ENCODE measurements at places on chromosomes 7 and 10.

DNA sequence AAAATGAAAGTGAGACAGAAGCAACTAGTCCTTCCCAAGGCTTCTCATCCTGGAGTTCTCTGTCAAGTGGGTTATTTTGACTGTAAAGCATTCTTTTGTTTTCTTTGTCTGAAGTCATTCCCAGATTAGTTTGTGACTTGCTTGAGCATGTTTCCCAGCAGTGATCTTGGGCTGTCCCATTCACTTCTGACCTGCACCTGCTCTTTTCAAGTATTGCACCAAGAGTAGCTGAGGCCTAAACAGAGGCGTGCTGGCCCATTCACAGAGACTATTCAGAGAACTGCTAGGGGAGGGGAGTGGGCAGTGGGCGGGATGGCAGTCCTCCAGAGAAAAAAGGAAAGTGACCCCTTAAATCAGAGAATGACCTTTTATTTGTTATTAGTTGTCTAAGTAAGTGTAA is 61.3 kb downstream of the CACNA2D1 start:
- DNase-seq: no peak

GRCh38 chr7:41786944-41787343 is 84.1 kb upstream of the INHBA start:
- no peak for DNase-seq

DNA sequence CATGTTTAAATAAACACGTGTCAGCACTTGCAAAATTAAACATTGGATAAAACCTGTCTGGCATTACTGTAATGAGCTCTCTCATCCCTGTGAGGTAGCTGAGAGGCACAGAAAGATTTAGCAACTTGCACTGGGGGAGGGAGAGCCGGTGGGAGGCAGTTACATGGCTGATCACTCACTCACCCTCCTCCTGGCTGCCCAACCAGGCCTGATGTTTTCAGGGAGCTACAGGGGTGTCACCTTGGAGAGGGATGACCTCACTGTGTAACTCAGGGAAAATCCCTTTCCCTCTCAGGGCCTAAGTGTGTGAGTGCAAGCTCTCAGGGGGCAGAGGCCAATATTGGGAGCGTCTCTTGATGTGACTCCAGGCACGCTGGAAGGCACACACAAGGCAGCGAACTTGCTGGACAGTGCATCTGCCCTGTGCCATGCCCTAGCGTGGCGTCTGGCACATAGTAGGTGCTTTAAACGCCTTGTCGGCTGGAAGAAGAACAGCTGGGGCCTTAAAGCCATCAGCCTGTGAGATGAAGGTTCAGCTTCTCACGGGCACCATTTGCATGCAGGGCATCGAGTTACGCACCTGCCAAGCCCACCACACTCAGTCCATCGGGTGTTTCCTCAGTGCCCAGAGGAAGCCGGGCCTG is 51.1 kb downstream of the ELFN1 start:
- no peak for DNase-seq

- no peak for DNase-seq
Observed at GRCh38 chr10:69846293-69846921, 44.7 kb downstream of the COL13A1 start.

DNA sequence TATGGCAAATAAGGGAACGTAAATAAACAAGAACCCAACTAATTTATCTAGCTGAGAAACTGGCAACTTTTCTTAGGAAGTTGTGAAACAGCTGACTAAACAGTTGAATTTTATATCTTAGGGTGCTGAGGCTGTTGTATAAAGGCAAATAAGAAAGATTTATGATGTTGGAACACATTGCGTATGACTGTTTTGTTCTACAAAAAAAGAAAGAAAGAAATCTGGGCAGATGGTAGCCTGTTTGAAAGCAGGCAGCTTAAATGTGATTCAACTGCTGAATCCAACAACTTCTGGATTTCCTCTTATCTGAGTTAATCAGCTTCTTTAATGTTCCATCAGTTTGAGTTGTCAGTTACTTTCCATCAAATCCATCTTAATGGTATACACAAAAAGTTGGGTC is 214.5 kb downstream of the SNX13 start:
- no peak for DNase-seq

GRCh38 chr7:45033261-45033930 is 33.4 kb downstream of the CCM2 start:
- DNase-seq: no peak

DNA sequence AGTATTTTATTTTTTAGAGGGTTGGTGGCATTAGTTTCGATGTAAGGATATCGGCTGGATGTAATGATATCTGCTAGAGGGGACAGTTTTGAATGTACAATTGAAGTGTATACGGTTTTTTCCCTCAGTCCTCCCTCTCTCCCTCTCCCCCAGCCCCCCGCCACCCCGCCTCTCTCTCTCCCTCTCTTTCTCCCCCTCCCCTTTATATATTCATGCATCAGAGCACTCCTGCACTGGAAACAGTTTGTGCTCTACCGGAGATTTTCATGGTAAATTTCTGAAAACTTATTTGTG is 1.6 kb downstream of the GLCCI1 start:
- no peak for DNase-seq

DNA sequence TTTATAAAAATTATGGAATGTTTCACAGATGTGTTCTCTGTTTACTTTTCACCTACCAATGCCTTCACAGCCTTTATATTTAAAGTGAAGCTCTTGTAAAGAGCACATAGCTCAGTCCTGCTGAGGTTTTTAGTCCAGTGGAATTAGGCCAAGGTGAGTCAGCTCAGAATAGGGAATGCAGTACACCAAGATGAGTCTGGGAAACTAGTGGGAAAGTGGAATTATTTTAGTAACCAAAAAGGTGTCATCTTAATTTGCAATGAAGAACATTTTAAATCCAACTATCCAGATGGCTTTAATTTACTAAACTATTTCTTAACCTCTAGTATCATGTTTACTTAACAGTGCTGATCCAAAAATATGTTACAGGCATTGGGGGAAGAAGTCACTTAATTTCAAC is 236.3 kb upstream of the CTBP2 start:
- DNase-seq: no peak

Data from effector CD4-positive, alpha-beta T cell (primary cell).